Right ventricle myocardium inferior (tissue), 1 donor: ENCODE measurements at places on chromosomes 12 and 14. TPM values are rescaled to one million over a fixed set of nuclear protein-coding genes. Genes with fewer than 3 reads are reported as not detected.

DNA sequence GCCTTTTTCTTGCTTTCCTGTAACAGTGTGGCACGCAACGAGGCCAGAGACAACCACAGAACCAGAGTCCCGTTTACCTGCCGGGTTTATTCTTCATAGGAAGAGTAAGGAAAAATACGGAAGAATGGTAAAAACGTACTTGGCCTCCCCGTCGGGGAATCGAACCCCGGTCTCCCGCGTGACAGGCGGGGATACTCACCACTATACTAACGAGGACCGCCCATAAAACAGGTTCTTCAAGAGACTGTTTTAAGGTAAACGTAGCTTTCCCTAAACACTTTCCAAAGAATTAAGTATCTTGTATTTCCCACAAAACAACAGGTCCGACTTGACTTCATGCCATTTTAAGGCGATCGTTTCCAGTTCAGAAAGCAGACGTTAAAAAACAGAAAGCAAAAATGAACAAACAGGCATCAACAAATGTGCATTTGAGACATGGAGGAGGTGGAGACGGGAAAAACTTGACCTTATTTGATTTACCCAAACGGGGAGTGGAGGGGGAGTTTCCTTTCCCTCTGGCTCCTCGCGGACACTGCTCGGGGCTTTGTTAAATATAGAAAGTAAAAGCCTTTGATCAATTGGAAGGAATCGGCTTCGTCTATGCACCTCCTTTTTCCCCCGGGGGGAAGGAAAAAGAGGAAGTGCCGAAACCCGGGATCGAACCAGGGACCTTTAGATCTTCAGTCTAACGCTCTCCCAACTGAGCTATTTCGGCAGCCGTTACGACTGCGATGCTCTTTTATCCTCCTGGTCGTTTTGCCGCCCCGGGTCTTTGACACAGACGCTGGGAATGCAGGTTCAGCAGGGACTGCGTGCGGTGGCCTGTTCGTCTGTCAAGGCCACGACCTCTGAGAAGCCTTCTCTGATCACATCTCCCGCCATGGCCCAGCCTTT lies 13.0 kb upstream of the UBC start:
- DNase-seq = peak; percentile 91

Gene HNF1A
- total RNA-seq = not detected

DNA sequence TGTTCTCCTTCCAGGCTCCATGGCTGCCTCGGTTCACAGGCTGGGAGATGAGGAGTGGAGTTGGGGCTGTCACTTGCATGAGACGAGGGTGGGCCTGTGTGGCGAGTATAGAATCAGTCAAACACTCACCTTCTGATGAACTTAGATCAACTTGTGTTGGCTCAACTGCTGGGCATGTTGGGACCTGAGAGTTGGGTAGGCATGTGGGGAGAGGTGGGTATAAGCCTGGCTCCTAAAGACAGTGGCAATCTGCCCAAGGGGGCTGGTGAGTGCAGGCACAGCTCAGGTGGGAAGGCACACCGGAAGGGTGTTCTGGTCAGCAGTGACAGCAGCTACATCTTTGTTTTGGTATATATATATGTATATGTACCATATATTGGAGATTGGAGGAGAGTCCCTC lies 30.1 kb upstream of the TDRD9 start:
- DNase-seq = peak; percentile 4

DNA sequence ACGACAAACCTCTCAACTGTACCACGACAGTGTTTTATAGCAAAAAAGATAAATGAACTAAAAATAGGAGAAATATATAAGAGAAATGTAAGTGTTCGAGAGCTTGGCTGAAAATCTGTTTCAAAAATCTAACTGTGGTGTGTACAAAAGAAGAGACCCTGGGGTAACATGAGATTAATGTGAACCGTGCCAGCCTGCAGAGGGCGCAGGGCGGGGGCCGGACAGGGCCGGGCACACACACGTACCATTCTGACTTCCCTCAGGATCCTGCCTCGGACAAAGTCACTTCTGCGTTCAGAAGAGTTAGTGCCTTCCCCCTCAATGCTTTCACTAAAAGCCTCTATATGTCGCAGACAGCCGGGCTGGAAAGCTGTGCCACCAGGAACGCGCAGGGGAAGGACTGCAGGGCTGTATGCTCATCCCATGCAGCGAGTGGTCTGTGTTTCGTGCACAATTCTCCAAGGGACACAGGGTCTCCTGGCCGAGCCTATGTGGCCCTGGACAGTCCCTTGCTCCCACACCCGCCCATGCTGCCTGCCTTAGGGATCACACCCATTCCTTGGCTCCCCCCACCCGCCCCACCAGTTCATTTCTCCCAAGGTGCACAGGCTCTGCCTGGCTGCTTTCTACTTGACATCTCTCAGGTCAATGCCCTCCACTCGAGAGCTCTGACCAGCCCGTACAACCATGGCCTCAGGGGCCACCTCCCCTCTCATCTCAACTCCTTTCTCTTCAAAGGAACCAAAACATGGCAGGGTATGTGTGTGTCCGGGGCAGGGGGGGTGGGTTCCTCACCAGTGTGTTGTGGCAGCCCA lies 8.5 kb downstream of the CDCA4 start:
- DNase-seq = peak; percentile 45

- no peak for DNase-seq
Observed at GRCh38 chr12:114272605-114273004, 133.3 kb downstream of the TBX5 start.

DNA sequence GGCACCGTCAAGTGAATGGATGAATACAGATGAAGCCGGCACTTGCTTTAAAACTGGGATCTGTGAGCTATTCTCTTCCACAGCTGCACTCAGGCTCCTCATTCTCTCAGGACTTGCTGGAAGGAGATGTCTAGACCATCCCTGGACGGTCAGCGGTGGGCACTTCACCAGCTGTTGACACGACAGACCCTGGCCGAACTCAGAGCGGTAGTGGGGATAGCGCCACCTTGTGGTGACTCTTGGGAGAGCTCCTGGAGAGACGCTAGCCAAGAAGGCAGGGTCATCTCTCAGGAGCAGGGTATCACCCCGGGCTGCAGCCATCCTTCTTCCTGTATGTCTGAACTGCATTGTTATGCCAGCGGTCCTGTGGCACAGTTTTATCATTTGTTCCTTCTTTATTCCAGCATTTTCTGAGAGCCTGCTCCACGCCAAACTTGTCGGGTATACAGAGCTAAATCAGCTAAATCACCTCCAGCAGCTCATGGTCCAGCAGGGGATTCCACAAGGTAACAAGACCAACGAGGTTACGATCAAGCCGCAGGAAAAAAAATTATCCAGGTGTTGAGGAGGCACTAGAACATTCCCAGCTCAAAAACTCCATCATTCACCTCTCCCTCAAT lies 10.0 kb downstream of the WNT1 start:
- peak; percentile 82 for DNase-seq

DNA sequence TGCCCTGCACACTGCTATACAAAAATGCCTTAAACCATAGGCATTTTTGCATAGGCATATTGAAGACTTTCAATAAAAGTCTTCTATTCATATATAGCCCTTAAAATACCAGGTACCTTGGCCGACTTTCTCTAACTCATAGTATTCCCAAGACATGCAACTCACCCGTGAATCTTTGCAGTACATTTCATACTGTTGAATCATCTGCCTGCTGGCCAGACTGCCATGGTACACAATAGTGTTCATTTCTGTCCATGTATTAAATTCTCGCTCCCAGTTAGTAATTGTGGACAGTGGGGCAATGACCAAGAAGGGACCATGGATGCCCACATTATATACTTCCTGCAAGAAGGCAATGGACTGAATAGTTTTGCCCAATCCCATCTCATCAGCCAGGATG lies 24.3 kb upstream of the SUPT16H start:
- DNase-seq = no peak

DNA sequence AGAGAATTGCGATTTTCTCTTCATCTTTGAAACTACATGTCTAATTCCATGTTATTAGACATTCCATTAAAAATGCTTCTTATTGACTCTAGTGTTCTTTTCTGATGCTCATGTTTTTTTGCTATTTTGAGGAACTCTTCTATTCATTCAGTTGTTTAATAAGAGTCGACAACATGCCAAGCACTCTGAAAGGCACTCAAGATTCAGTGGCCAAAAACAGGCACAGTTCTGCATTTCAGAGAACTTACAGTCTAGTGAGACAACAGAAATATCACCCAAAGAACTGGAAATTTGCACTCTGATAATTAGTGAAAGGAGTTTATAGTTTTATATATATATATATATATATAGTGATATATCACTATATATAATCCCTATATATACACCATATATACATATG lies 111.7 kb downstream of the TSHR start:
- DNase-seq = no peak

DNA sequence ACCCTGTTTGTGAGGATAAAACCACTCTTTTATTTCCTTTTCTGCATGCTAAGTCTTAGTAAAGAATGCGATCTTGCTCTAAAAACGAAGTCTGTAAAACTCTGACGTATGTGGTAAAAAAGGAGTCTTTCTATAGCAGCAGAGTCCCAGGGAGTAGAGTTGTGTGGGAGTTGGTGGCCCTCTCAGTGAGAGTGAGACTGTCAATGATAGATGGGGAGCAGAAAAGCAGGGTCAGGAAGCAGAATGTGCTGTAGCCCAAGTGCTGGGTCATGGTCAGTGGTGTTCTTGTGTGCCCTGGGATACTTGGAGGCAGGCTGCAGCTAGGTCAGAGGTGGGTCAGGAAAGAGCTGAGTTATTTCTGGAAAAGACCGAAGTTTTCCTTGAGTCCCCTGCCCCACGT lies 20.3 kb upstream of the GPR33 start:
- DNase-seq = no peak

- no peak for DNase-seq
Observed at GRCh38 chr12:10388624-10389413, 1.0 kb downstream of the KLRK1 start.

Gene DCN
- 1,037 TPM for total RNA-seq

- DNase-seq = no peak
Observed at GRCh38 chr14:23121361-23121771, 2.3 kb upstream of the CEBPE start.

DNA sequence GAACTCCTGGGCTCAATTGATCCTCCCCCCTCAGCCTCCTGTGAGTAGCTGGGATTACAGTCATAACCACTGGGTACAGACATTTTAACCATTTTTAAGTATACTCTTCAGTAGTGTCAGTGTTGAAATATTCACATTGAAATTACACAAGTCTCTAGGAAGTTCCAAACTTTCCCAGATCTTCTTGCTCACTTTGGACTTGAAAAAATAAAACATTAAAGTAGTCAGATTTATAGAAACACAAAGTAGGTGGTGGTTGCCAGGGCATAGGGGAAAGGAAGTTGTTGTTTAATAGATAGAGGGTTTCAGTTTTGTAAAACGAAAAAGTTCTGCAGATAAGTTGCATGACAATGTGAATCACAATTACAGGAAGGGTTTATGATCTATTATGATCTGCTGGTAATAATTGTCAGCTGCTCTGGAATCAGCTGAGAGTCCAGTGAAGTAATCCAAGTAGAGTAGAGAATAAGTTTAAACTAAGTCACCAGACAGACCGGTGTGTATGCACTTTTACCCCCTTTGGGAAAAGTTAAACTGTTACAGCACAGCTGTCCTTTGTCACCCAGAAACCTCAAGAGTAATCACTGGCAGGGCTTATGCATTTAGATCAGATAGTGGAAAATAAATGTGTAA lies 27.4 kb downstream of the PCNX1 start:
- DNase-seq = no peak

- no peak for DNase-seq
Observed at GRCh38 chr14:92463141-92463540, 50.4 kb upstream of the RIN3 start.

- no peak for DNase-seq
Observed at GRCh38 chr14:38063711-38064320, 143.9 kb upstream of the SSTR1 start.

Gene MIPOL1
- 7.0 TPM for total RNA-seq

- no peak for DNase-seq
Observed at GRCh38 chr14:36420149-36420687, 99.8 kb upstream of the MBIP start.

DNA sequence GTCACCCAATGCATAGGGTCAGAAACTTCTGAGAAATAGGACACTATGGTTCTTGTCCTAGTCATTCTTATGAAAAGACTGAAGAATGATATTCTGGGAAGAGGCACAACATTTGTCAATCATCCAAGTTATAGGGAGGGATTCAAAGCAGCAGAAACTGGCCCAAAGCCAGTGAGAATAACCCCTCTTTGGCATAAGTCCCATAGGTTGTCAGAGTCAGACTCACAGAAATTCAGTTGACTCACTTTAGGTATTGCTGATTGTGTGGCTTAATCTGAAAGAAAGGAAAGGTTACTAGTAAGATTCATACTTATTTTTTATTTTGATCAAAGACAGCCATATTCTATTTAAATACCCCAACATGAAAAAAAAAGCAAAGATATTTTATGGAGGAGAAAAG lies 151.0 kb downstream of the SRGAP1 start:
- no peak for DNase-seq

DNA sequence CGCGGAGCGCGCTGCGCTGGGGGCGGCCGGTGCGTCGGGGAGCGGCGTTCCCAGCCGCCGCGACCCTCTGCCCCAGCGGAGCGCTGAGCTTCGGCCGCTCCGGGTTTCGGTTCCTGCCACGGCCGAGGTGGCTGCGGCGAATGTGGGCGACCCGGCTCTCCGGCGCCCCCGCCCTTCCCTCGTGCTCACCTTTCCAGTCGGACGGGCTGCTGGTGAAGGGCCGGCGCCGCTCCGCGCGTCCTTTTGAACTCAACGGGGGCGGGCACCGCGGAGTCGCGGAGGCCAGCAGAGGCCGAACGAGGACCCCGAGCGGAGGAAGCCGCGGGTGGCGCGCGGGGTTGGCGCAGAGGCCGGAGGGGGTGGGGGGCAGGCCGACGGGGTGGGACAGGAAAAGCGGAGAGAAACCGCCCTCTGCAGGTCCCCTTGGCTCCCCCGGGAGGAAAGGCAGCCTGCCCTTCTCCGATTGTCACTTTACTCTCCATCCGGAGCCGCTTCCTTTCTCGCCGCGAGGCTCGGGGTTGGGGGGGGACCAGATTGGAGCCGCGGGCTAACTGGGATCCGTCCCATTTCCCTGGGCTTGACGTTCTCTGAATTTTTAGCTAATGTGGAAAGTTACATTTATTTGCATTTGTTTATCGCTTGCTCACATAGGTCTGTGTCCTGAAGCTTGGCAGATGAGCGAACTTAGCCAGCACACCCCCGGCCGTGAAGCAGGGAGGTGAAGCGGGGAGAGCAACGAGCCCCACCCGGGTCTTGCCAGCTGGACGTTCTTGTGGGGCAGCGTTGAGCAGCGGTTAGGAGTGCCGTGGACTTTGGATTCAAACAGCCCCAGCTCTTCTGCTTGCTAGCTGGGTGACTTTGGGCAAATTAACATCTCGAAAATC lies at the start of gene SMAGP:
Gene SMAGP (minus strand): TSS at position 349 of the 884 bp plus-strand sequence. CDS start 1,137 bp downstream, outside the sequence.
- peak; percentile 81 for DNase-seq

DNA sequence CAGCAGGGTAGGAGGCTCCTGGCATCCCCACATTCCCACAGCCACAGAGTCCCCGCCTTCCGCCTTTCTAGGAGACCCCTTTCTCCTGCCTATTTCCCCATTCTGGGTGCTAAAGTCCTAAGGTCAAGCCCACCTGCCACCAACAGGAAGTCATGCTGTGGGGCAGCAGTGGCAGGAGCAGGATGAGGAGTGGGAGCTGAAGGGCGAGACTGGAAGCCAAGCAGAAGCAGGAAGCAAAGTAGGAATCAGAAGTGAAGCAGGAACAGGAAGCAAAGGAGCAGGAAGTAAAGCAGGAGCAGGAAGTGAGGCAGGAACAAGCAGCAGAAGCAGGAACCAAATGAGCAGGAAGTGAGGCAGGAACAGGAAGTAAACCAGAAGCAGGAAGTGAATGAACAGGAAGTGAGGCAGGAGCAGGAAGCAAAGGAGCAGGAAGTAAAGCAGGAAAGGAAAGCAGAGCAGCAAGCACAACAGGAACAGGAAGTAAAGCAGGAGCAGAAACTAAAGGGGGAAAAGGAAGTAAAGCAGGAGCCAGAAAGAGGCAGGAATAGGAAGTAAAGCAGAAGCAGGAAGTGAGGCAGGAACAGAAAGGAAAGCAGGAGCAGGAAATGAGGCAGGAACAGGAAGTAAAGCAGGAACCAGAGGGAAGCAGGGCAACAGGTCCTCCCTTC lies 38.3 kb upstream of the RIMBP2 start:
- DNase-seq = no peak
